ENCODE measurements at places on chromosomes 6 and 20.

DNA sequence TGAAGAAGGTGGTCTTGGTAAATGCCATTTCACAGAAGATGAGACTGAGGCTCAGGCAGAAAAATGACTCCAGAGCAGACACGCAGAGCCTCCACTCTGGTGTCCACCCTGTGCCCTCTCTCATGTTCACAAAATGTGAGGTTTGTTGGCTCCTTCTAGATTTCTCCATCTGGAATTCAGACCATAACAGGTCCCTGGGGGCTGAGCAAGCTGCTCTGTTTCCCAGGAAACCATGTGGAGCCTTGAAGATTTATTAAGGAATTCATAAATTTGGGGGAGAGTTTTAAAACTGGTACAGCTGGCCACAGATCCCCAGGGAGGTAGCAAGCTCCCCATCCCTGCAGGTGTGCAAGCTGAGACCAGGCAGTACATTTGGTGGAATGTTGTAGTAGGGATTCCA lies 38.8 kb upstream of the SIRPA start:
- no peak for DNase-seq

- no peak for DNase-seq
These were observed 11.4 kb upstream of the SIRT5 start for GRCh38 chr6:13563009-13563408.

DNA sequence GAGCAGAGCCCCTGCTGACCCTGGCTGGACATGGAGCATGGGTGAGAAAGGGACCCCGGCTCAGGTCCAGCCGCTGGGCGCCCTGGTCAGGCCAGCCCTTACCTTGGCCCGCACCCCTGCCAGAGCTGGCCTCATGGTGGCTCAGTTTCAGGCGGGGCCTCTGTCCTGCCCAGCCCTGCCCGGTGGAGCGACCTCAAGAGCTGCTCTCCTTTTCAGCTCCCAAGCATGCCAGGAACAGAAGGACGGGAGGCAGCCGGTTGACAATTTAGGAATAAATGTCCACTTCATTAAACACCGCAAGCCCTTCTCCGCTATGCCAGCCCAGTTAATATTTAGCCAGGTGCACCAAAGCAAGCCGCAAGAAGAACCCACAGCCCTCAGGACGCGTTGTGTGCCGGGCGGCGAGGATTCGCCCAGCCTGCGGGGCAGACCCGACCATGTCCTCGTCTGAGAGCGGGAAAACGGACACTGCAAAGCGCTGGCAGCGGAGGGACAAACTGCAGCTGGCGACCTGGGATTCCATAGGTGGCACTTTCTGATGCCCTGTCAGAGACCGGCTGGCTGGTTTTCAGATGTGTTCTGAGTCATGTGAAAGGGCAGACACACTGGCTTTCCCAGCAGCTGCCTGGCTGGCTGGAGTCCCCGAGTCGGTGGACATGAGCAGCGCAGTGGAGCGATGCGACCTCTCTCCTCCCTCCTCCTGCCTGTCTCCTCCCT lies 221.9 kb downstream of the TTLL2 start:
- DNase-seq: no peak

- no peak for DNase-seq
These were observed 26.8 kb downstream of the C6orf89 start for GRCh38 chr6:36912586-36912985.

- DNase-seq: no peak
These were observed 104.4 kb downstream of the C6orf118 start for GRCh38 chr6:165204807-165205545.

GRCh38 chr6:145224450-145224849 lies 510.9 kb downstream of the EPM2A start:
- no peak for DNase-seq

DNA sequence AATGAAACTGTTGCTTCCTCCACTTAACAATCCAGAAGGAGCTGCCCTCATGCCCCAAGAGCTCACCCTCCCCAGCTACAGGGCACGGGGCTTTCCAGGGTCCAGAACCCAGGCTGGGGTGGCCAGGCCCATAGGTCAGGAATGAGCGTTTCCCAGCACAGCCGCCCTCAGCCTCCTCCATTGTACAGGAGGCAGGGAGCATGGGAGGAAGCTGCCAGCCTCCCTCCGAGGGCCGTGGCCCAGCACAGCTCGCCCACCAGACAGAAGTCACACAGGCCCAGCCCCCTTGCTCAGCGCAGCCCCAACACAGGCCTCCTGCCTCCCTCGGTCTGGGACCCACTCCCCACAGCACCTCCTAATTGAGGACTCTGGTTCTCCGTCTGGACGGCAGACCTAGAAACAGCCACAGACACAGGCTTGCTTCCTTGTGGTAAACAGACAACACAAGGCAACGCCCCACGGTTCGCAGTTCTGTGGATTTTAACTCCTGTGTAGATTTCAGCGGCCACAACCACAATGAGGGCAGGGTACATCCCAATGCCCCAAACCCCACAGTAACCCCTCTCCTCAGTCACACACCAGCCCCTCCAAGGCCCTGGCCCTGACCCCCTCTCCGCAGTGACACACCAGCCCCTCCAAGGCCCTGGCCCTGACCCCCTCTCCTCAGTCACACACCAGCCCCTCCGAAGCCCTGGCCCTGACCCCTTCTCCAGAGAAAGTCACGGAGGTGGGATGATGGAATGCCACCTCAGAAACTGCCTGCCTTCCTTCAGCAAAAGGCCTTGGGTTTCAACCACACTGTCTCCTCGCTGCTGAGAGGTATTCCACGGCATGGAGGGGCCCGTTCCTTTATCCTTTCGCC lies 173.5 kb downstream of the DLL1 start:
- DNase-seq: no peak

GRCh38 chr6:134094441-134094840 lies 42.0 kb upstream of the SLC2A12 start:
- no peak for DNase-seq

- DNase-seq: no peak
These were observed 102.8 kb downstream of the IRF4 start for GRCh38 chr6:494394-494793.

- no peak for DNase-seq
These were observed 481.3 kb upstream of the CITED2 start for GRCh38 chr6:139855671-139856311.

Measured in Karpas-422 (cell line).